ENCODE measurements at places on chromosomes 3 and 15.

DNA sequence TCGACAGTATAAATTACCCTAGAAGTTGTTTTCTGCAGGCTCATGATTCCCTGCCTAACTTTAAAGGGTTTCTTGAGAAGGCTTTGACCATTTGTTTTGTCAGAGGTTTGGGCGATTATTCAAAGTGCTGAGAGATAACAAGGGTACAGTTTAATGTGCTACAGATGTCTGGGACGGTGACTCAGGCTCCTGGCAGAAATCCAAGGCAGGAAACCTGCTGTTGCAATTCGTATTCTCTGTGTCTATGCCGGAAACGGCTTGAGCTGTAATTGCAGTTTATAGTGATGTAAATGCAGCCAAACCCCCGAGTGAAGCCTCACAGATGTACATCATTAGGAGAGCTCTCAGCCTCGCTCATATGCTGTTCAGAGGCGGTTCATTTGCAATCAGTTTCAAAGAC lies 65.6 kb downstream of the SYNPR start:
- peak; percentile 57 for DNase-seq

DNA sequence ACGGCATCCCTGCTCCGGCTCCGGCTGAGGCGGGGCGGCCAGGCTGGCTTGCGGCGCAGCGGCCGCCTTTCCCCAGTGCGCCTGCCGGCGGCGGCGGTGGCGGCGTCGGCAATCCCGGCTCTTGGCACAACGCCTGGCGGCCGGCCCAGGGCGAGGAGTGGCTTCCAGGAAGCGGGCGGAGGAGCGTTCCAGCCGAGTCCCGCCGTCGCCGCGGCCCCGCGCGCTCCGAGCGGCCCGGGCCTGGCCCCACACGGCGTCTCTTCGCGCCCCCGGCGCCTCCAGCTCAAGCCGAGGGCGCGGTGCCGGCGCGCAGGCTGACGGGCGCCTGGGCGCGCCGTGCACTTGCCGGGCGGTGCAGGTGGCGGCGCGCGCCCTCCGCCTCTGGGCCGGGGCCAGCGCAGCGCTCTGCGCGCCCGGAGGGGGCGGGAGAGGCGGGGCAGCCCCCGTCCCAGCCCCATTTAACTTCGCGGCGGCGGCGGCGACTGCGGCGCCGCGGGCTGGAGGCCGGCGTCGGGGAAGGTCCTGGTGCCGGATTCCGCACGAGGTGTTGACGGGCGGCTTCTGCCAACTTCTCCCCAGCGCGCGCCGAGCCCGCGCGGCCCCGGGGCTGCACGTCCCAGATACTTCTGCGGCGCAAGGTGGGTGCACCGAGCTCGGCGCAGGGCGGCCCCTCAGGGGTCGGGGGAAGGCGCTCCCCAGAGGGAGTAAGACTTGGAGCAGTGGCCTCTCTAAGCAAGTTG lies at the start of gene ADAMTSL3:
TSS of gene ADAMTSL3 (plus strand) at position 485 of the 740 bp plus-strand sequence. CDS start 1,639 bp downstream, outside the sequence.
- DNase-seq, result no peak

DNA sequence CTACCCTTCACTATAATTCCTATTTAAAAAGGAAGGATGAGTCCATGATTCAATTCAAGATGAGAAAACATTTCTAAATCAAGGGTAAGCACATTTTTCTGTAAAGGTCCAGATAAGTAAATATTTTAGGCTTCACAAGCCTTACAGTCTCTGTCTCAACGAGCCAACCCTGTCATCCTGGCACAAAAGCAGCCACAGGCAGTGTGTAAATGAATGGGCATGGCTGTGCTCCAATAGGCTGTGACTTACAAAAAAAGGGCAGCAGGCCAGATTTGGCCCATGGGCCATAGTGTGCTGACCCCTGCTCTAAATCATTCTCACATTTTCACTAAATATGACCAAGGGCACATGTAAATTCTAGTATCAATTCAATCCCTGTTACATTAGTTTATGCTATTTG lies 200.4 kb downstream of the WNT5A start:
- DNase-seq, result no peak

GRCh38 chr3:34056951-34057390 lies 258.5 kb downstream of the PDCD6IP start:
- DNase-seq, result no peak

- no peak for DNase-seq
Observed at GRCh38 chr3:57423335-57423734, 120.8 kb downstream of the DNAH12 start.

- DNase-seq, result no peak
Observed at GRCh38 chr15:88983861-88984429, 70.8 kb upstream of the MFGE8 start.

GRCh38 chr15:89837134-89837829 lies 22.6 kb upstream of the ANPEP start:
- DNase-seq, result no peak

- no peak for DNase-seq
Observed at GRCh38 chr15:91712286-91712685, 141.2 kb upstream of the SLCO3A1 start.

DNA sequence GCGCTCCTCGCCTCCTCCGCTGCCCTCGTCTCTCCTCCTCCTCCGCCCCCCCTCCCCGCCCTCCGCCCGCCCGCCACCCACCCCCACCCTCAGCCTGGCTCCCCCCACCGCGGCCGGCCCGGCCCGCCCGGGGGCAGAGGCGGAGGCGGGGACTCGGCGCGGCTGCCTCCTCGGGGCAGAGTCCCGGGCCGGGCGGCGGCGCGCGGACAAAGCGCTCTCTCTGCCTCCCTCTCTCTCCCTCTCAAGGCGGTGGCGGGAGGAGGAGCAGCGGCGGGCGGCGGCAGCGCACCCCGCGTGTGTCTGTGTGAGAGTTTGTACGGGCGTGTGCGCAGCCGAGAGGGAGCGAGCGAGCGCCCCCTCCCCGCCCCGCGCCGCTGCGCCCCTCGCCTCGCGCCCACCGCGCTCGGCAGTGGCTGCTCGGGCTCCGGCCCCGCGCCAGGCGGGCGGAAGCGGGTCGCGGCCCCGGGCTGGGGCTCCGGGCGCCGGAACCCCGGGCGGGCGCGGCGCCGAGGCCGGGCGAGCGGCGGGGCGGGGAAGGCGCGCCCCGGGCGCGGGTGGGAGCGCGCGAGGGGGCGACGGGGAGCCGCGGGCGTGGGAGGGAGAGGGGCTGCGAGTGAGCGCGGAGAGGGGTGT lies at the start of gene IGF2BP2:
TSS of gene IGF2BP2 (minus strand) at position 37 of the 633 bp plus-strand sequence. CDS start 82 bp downstream, outside the sequence.
- DNase-seq, result no peak

GRCh38 chr15:48469271-48469670 lies 138.0 kb downstream of the DUT start:
- no peak for DNase-seq

DNA sequence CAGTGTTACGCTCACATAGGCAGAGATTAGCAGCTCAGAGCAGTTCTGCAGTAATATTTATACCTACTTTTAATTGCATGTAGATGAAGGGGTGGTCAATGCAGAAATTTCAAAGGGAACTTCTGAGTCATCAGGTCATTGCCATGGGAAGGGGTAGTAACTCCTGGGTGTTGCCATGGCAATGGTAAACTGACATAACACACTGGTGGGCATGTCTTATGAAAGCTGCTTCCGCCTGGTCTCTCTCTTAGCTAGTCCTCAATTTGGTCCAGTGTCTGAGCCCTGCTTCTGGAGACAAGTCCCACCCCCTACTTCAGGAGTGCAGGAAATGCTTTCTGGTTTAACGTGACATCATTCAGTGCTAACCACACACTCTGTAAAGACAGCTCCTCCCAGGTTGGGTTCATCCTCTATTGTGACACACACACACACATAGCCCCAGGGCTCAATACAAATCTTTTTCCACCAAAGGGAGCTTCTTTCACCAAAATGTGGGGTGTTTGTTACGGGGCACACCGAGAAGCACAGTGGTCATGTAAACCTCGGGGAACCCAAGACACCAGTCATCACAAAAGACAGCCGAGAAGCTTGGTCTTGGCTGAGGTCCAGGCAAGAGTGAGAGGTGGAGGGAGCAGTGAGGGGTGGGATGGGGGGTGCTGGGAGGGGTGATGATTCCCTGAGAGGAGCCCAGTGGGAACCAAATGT lies 74.5 kb downstream of the TLE3 start:
- peak; percentile 84 for DNase-seq

GRCh38 chr3:150975992-150976368 lies 3.5 kb upstream of the CLRN1 start:
- DNase-seq, result no peak

DNA sequence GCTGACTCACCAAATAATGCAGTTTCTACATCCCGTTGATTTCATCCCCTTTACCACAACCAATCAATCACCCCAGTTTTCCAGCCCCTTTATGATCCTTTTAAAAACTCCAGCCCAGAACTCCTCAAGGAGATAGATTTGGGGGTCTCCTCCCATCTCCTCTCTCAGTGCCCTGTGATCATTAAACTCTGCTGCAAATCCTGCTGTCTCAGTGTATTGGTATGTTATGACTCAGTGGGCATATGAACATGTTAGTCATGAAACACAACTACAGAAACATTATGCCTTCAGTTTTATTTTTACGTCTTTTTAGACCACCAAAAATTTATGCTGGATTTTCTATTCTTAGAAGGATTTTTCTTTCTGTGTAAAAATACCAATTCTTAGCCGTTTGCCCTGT lies 213.7 kb downstream of the DIPK2A start:
- no peak for DNase-seq

DNA sequence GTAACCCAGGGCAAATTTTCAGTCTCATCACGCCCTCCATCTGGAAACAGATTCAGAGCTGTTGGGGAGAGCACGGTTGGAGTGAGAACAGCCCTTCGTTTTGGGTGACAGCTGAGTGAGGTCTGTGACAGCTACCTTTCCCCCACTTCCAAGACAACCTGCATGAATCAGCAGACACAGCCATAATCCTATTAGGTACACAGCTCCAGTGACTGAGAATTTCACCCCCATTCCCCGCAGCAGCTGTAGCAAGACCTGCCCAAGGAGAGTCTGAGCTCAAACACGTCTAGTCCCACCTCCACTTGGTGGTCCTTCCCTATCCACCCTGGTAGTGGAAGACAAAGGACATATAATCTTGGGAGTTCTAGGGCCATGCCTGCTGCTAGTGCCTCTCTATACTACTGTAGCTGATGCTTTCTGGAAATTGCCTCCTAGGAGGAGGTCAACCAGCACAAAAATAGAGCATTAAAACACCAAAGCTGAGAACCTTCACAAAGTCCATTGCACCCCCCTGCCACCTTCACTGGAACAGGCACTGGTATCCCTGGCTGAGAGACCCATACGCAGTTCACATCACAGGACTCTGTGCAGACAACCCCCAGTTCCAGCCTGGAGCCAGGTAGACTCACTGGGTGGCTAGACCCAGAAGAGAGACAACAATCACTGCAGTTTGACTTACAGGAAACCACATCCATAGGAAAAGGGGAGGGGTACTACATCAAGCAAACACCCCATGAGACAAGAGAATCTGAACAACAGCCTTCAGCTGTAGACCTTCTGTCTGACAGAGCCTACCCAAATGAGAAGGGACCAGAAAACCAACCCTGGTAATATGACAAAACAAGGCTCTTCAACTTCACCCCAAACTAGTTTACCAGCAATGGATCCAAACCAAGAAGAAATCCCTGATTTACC lies 448.6 kb upstream of the CBLB start:
- DNase-seq, result no peak

DNA sequence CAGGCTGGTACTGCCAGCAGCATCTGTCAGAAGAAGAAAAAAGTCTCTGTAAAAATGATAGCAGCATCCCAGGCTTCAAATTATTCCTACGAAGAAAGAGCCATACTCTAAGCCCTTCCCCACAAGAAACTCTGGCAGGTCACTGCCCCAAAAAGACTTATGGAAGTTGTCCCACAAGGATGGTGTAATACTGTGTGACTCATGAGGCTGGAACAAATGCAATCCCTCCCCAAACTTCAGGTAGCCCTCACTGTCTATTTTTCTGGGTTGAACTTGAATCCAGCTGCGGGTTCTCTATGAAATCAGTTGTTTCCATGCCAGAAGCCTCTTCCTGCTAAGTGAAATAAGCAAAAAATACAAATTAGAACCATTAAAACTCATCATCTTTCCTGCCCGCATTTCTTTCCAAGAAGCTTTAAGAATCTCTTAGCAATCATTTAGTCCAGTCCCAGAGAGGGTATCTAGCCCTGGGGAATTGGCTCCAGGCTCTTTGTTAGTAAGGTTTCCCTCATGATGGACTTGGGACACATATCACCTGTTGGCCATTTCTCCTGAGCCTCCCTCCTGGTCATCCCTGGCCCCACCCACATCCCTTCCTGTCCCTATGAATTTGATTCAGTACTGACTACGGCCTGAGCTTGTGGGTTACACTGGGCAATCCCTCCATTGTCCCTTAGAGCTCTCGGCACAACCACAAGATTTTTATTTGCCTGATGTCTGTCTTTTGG lies 51.7 kb downstream of the FAM174B start:
- no peak for DNase-seq

- no peak for DNase-seq
Observed at GRCh38 chr15:89912145-89912673, 543 bp downstream of the ARPIN start.

GRCh38 chr3:157046520-157046919 lies 113.4 kb downstream of the CCNL1 start:
- no peak for DNase-seq

DNA sequence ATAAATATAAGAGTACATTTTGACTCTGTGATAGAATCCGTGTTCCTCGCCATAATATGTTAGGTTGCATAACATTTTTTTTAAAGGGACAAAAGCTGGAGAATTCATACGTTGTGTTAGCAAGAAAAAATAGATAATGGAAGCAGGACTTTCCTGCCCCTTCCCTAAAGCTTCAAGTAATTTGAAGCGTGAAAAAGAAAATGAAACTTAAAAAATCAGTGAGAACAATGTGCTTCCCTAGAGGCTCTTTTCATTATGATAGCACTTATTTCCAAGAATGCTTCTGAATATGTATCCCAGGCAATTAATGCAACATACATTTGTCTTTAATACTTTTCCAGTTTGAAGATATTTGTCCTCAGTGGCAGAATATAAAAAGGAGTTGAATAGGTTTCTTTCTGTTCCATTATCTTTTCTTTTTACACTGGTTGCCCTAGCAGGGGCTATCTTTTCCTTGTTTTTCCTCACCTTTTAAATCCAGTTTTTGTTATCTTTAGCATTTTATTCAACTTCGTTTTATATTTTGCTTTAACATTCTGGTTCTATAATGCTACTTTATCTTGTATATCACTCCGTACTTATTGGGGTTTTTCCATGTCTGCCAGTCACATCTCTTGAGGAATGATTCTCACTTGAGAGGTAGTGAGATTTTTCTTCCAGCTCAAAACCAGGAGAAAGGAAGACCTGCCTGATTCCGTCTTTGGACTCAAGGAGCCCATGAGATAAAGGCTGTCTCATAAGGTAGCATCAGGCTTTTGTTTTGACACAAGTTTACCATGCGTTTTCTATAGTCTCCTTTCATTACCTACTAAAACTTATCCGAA lies 113.8 kb downstream of the MBNL1 start:
- no peak for DNase-seq

GRCh38 chr3:49658711-49659110 lies 15.4 kb upstream of the APEH start:
- no peak for DNase-seq

- DNase-seq, result no peak
Observed at GRCh38 chr3:152976239-152976638, 141.3 kb downstream of the P2RY1 start.

DNA sequence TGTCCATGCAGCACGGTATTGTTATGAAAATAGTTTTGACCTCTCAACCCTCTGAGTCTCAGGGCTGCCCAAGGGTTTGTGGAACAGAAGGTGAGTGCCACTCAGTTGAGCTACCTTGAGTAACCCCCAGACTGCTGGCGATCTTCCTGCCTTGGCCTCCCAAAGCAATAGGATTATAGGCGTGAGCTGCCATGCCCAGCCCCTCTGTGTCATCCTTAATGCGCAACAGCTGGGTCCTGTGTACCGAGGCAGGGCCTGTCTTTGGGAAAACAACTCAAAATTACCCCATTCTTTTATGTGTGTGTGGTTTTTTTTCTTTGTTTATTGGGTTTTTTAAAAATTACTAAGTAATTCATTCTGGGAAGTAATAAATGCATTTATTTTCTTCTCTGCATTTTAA lies 78.3 kb upstream of the TPM1 start:
- DNase-seq, result no peak

All from epithelial cell of prostate (primary cell).